ENCODE measurements at places on chromosomes 3 and 15. TPM values are rescaled to one million over a fixed set of nuclear protein-coding genes. Genes with fewer than 3 reads are reported as not detected.

DNA sequence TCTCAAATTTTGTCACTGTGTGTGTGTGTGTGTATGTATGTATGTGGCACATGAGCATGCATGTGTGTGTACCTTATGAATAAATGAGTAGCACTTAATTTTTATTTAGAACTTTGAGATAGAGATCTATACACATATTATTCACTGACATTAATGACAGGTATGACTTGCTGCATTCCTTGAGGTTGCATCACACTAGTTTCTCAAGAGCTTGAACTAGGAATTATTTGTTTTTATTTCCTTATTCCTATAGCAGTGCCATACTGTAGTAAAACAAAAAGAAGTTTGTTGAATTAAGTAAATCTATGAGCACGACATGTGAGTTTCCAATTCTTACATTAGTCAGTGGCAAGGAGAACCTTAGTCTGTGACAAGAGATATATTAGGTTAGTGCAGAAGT, 943.9 kb downstream of the ROBO1 start:
- DNase-seq: no peak
- no peak overlapping the region for H3K27ac ChIP-seq
- no peaks in the 10 kb centered on the region for H3K27me3 ChIP-seq
- no peaks in the 10 kb centered on the region for H3K36me3 ChIP-seq

DNA sequence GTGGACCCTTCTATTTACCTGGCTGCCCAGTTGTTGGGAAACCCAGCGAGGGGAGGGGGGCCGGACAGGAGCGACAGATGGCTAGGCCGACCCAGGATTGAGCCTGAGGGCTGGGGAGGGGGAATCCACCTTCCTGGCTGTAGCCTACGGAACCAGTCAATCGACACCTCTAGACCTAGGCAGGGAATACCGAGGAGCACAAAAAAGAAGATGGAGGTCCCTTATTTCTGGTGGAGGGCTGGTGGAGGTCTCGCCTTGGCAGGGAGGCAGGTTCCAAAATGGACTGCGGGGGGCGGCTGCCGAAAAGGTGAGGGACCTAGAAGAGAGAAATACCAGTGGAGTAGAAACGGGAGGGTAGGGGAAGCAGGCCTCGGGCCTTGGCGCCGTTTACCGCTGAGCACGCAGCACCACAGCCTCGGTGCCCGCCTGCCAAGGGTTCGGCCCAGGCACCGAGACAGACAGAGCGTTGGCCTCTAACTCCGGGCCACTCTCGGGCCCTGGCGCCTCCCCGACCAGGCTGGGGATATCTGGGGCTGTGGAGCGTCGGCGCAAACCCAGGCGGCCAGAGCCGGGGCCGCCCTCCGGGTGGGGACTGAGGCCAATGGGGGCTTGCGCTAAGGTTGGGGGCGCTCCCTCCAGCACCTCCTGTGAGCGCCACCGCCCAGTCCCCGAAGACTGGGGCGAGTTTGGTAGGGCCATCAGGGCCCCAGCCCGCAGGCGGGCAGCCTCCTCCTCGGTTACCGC, 1.6 kb downstream of the ANKRD63 start:
- peak overlapping the region; percentile 65 for H3K4me3 ChIP-seq
- peaks cover 57% of the 10 kb centered on the region for H3K4me1 ChIP-seq
- H3K27ac ChIP-seq: no peak overlapping the region
- peaks cover 76% of the 10 kb centered on the region for H3K27me3 ChIP-seq
- DNase-seq: peak; percentile 49
- H3K36me3 ChIP-seq: no peaks in the 10 kb centered on the region

GRCh38 chr3:128405554-128406277, 61.0 kb downstream of the DNAJB8 start:
- H3K4me3 ChIP-seq: no peak overlapping the region
- H3K27ac ChIP-seq: no peak overlapping the region

DNA sequence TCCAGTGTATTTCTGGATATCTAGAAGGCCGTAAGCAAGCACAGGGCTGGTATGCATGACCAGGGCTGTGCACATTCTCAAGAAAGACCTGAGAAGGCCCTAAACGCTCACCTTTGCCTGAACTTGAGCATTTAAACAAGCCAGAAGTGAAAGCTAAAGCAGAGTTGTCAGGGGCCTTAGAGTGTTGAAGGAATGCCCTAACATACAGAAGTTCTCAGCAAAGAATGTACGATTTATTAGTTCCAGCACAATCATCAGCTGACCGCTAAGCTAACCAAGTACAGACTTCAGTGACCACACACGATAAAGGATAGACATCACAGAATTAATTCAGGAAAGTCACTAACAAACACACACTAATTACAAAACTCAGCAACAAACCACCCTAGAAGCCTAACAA, 8.7 kb downstream of the HLTF start:
- peak overlapping the region; percentile 28 for H3K27ac ChIP-seq
- DNase-seq: no peak
- peaks cover 3% of the 10 kb centered on the region for H3K4me1 ChIP-seq

Gene GOLGA8J
- total RNA-seq: 0.33 TPM

All from WTC11 (cell line).